ENCODE measurements at places on chromosomes 1 and 21. TPM values are rescaled to one million over a fixed set of nuclear protein-coding genes. Genes with fewer than 3 reads are reported as not detected.

Gene CFHR1
- polyA plus RNA-seq: 0.74 TPM

Gene TNFRSF4
- not detected for polyA plus RNA-seq

Gene FAM3B
- polyA plus RNA-seq: not detected

Gene KPRP
- polyA plus RNA-seq: 9.9 TPM

Gene TNNT2
- 1.7 TPM for polyA plus RNA-seq

Gene GOLT1A
- not detected for polyA plus RNA-seq

Gene ECM1
- 291 TPM for polyA plus RNA-seq
